ENCODE measurements at places on chromosomes 3 and 15. TPM values are rescaled to one million over a fixed set of nuclear protein-coding genes. Genes with fewer than 3 reads are reported as not detected.
A peak's percentile ranks its signal among the peaks of the same experiment; 100 is the strongest.

AP3B2 gene
- 0.33 TPM for total RNA-seq

UBE2E1 gene
- 31.8 TPM for total RNA-seq

DNA sequence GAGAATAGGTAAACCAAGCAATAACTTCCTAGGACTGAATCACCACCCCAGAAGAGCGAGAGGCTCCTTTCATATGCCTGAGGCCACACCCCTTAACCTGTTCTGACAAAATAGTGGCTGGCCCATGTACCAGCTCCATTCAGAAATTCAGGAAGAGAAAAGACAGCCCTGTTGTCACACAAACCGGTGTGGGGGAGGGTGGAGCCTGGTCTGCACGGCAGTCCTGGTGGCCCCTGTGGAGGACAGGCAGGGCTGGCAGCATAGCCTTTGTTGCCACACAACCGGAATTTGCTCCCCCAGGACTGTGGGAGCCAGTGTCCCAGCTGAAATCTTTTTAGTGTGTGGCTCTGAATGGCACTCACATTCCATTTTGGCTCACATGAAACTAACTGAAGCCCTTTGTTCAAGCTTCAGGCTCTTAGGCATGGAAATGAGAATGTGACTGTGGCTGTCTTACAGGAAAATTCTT lies 23.8 kb downstream of the RLBP1 start:
- no peak for DNase-seq

DNA sequence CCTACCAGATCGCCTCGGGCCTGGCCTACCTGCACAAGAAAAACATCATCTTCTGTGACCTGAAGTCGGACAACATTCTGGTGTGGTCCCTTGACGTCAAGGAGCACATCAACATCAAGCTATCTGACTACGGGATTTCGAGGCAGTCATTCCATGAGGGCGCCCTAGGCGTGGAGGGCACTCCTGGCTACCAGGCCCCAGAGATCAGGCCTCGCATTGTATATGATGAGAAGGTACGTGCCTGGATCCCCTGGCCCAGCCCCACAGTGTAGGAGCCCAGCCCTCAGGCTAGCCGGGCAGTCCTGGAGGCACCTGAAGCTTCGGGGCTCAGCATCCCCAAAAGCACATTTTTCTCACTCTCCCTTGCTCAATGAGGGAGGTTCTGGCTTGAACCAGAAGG lies 135.8 kb downstream of the LRRK1 start:
- DNase-seq: peak; percentile 12

- DNase-seq: no peak
These were observed 69.6 kb downstream of the EEFSEC start for GRCh38 chr3:128222796-128223385.

DNA sequence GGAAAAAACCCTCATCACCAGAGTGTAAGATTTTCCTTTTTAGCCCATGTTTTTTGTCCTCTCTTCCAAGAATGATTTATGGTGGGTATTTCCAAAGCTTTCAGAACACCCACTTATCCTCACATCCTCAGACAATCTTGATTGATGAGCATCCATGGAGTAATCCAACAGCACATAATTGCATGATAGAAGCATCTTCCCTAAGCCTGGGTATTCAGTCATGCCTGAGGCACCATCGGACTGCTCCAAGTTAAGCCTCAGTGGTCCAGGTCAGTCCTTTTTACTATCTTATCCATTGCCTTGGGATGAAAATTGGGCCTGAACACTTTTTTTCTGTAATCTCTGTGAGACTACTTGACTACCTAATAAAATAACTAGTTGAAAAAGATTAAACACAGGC lies 676.0 kb upstream of the SEMA6D start:
- no peak for DNase-seq

GRCh38 chr3:107981471-107982111 lies 109.2 kb downstream of the CD47 start:
- DNase-seq: no peak

DNA sequence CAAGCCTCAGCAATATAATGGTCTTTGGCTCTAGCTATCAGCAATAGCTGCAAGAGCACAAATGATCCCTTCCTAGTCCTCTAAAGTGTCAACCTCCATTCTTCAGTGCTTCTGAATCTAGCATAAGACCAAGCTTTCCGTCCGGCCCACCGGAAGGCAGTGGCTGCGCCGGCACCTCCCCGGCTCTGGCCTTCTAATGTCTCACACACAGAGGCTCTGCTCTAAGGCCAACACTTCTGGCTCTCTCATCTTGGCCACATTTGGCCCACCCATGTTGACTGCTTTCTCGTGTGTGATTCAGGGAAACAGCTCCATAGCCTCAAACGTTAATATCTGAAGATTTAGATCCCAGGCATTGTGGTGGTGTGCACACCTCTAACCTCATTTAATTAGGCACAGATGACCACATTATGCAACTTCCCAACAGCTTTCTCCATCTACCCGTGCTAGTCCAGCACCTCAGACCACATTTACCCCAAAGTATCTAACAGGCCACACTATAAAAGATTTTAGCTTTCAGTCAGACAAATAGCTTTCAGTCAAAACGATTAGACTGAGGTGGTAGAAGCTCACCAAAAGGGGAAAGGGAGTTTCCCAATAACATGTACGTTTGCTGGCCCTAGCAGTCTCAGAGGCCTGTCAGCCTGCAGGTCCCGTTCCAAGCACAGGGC lies 19.3 kb downstream of the SLC51A start:
- no peak for DNase-seq

ACP3 gene
- 2.1 TPM for total RNA-seq

IQCH gene
- 1.6 TPM for total RNA-seq

OXTR gene
- total RNA-seq: 0.08 TPM

- DNase-seq: no peak
These were observed 3.3 kb downstream of the PAK6 start for GRCh38 chr15:40242213-40242599.

ATP13A4 gene
- 0.65 TPM for total RNA-seq

DNA sequence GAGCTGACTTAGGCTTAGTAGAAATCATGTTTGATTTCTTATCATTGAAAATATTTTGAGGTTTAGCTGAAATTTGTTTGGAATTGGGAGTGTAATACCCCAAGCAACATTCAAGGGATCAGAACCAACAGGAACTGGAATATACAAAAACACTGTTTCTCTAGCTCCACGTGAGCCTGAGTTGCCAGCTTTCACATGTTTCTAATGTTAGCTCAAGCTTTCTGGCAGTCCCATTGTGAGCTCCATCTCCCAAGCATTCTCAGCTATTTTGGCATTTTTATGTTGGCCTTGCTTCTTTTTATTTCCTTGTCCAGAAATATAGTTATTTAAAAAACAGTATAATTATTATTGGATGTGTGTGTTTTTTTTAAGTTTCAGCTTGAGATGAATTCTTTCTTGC lies 427.1 kb upstream of the DPH6 start:
- DNase-seq: no peak

GRCh38 chr3:10366651-10367101 lies 45.8 kb upstream of the SEC13 start:
- no peak for DNase-seq

DNA sequence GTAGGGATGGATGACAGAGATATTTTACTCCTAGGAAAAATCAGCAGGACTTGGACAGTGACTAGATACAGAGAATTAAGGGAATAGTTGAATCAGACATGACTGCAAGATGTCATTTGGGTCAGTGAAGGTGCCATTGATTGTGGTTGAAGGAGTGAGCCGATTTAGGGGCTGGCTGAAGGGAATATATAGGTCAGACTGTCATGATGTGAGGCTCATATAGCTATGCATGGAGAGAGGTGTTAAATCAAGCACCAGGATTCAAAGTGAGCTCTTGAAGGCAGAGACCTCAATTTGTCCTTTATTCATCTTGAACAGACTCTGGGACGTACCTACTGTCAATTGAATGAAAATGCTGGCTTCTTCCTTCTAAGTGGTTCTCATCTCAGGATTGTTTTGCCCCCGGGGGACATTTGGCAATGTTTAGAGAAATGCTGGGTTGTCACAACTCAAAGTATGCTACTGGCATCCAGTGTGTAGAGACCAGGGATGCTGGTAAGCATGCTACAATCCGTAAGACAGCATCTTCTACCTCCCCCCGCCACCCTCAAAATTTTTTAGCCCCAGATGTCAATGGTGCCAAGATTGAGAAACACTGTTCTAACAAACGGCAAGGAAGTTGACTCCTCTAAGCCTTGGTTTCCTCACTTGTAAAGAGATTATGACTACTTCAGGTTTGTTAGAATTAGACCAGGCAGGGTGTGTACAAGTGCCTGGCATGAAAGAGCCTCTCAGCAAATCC lies 7.8 kb downstream of the ATP2C1 start:
- DNase-seq: no peak

SNTN gene
- total RNA-seq: not detected

IL17RD gene
- total RNA-seq: 0.67 TPM

DNA sequence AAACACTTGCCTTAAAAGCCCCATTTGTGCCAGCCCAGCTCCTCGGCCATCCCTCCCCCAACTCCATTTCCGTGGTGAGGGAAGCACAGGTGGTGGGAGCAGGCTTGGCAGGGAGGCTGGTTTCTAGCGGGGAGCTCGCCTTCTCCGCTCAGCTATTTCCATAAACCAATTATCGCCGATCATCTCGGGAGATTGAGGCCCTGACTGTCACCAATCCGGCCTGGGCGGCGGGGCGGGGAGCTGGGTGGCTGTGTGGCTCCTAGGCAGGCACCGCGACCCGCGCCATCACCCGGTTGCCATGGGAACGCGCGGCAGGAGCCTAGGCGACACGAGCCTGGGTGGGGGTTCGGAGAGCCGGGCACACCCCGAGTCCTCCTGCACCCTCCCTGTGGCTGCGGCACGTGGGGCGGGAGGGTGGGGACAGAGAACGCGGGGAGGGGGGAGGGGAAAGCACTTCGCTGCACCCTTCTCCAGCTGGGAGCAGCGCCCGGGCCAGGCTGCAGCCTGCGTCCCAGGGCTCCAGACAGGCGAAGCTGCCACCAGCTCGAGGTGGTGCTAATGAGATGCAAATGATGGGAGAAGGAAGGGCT lies 9.3 kb downstream of the CCDC33 start:
- no peak for DNase-seq

CPB1 gene
- not detected for total RNA-seq

DNA sequence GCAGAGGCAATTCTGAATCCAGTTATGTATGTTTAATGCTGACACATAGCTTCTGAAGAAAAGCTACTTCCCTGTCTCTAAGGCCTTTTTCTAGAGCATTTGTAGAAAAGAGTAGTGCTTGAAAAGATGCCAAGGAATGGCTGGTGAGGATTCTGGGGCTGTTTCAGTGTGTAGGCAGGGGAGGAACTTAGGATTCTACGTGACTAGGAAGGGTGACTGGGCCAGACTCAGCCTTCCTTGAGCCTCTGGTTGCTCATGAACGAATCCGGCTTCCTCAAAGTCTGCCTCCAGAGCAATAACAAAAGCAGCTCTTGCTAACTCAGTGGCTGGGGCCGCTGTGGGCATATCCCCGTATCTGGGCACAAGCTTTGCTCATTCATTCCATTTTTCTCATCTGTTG lies 104.8 kb upstream of the WNT5A start:
- DNase-seq: no peak

DNA sequence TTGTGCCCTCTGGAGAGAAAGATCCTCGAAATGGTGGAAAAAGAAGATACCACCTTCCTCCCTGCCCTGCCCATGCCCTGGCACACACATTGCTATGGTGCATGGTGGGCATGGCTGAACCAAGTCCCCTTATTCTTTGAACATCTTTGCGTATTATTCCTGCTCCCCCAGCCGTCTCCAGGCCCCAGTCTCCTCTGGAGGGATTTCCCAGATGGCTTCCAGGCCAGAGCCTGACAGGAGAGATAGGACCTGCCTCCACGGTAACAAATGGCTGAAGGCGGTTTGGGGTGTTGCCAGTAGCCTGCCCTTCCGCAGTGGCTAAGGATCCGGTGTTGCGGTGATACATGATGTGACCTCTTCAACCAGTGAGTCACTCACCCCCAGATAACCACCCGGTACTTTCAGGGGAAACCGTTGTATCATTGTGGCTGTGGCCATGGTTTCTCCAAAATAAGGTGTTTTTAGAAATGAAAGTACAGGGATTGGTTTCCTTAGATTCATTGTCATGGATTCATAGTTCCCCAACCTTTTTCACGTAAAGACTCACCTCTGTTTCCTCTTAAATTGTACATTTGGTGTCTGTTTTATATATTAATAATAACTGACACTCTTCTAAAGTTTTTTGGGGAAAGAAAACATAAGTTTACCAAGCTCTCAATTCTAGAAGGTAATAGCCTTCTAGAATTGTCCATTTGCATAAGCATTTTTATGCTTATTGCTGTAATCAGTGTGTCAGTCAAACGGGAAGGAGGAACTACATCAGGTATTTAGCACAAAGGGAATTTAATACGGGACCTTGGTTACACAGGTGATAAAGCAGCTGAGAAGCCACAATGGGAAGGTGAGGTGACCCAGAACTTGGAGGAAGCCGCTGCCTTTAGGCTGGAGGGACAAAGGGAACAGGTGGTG lies 25.9 kb downstream of the SMAD3 start:
- DNase-seq: no peak

GRCh38 chr3:12196684-12197083 lies 38.0 kb upstream of the TIMP4 start:
- DNase-seq: no peak

CFAP100 gene
- total RNA-seq: not detected

DNA sequence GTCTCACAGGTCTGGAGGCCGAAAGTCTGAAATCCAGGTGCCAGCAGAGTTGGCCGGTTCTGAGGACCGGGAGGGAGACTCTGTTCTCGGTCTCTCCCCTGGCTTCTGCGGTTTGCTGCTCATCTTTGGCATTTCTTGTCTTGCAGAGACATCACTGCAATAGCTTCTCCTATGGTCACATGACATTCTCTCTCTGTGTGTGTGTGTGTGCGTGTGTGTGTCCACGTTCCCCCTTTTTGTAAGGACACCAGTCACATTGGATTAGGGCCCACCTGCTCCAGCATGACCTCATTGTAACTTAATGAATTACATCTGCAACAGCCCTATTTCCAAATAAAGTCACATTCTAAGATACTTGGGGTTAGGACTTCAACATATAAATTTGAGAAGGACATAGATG lies 12.4 kb upstream of the ATP10A start:
- DNase-seq: no peak

DNA sequence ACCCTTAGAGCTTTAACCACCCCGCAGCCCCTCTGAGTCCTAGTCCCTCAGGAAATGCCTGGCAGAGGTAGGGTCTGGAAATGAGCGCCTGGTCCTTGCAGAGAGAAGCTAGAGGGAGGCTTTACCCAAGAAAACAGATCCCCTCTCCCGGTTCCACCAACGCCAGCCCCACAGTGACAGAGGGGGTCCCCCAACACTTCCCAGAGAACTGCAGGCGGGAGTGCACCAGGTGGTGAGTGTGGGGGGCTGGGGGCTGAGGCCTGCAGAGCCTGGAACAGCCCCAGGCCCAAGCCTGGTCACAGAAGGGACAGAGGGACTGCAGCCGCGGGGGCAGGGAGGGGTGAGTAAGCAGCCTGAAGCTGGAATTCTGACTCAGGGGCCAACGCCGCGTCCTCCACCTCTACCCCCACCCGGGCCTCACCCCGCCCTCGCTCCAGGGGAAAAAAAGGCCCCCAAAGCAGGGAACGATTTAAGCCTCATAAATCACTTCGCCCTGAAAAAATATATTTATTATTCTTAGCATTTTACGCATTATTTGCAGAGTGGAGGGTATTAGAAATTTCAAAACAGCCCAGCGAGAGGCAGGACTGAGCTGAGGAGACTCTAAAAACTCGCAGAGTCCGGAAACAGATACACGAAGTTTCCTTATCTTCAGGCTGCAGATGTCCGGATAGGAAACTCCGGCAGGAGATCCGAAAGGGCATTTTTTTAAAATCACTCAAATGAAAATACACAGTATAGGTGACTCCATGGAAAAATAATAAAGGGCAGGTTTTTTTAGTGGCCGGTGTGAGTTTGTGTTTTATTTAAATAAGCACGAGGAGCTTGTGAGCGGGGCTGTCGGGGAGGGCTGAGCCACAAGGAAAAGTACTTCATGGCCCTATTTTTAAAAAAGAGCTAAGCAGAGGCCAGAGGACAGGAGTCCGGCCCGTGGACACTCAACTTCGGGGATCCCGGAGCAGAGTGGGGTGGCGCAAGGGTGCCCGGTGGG lies 10.0 kb downstream of the GATA2 start:
- no peak for DNase-seq
